ENCODE measurements at places on chromosomes 3 and 15. TPM values are rescaled to one million over a fixed set of nuclear protein-coding genes. Genes with fewer than 3 reads are reported as not detected.

Gene AKAP13
- total RNA-seq: 178 TPM

DNA sequence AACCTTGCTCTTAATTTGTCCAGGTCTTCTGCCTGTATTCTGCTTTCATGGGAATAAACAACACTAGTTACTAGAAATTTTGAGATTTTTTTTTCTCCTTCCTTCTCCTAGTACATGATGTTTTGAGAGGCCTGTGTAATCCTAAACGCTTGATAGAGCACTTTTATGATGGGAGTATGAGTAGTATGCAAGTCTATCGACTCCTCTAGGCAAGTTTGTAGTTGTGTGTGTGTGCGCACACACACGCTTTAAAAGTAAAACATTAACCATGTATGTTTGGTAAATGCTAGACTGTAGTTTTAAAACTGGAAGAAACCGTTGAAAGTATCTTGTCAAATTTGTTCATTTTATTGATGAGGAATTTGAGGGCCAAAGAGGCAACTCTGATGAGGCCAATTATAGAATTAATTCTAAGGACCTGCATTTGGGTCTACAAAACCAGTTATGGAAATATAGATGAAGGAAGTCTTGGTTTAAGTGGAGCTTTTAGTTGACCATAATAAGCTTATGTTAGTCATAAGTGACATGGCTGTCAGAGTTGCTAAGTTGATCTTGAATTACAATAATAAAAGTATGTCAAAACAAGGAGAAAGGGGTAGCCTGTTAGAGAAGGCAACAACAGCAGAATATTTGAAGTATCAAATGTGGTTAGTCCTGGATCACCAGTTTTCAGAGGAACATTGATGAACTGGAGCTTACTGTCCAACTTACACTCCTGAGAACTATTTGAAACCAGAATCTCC is 47.1 kb downstream of the AKAP13 start:
- DNase-seq: no peak
- H3K27me3 ChIP-seq: no peaks in the 10 kb centered on the region

- peak overlapping the region; percentile 77 for H3K4me3 ChIP-seq
- H3K27me3 ChIP-seq: no peaks in the 10 kb centered on the region
- H3K27ac ChIP-seq: peak overlapping the region; percentile 68
Observed at GRCh38 chr3:32106929-32107362, 526 bp downstream of the GPD1L start.

GRCh38 chr3:129732200-129732876 is 125.9 kb upstream of the PLXND1 start:
- H3K4me1 ChIP-seq: no peaks in the 10 kb centered on the region
- H3K36me3 ChIP-seq: no peaks in the 10 kb centered on the region
- no peak for DNase-seq

Gene SEMA5B
- 0.51 TPM for total RNA-seq

DNA sequence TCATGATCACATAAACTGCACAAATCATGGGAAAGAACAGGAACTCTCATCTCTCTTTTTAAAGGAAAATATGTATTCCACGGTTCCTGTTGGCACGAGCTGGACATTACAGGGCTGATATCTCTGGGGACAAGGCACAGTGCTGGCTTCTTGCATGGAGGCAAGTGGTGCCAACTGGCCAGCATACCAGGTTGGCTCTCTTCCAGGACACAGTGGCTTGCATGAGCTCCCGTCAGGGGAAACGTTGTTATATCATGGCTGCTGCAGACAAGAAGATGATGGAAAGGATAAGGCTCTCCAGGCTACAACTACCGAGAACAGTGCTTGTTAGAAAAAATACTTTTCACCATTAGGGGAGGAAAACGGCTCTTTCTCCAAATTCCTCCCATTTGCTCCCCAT is 283.9 kb downstream of the RORA start:
- H3K4me1 ChIP-seq: no peaks in the 10 kb centered on the region
- H3K27me3 ChIP-seq: no peaks in the 10 kb centered on the region
- H3K36me3 ChIP-seq: no peaks in the 10 kb centered on the region
- no peak overlapping the region for H3K27ac ChIP-seq
- H3K4me3 ChIP-seq: no peak overlapping the region
- DNase-seq: no peak

GRCh38 chr3:168545591-168545990 is 449.9 kb upstream of the GOLIM4 start:
- H3K36me3 ChIP-seq: no peaks in the 10 kb centered on the region
- no peak overlapping the region for H3K27ac ChIP-seq
- no peaks in the 10 kb centered on the region for H3K4me1 ChIP-seq
- H3K27me3 ChIP-seq: no peaks in the 10 kb centered on the region

DNA sequence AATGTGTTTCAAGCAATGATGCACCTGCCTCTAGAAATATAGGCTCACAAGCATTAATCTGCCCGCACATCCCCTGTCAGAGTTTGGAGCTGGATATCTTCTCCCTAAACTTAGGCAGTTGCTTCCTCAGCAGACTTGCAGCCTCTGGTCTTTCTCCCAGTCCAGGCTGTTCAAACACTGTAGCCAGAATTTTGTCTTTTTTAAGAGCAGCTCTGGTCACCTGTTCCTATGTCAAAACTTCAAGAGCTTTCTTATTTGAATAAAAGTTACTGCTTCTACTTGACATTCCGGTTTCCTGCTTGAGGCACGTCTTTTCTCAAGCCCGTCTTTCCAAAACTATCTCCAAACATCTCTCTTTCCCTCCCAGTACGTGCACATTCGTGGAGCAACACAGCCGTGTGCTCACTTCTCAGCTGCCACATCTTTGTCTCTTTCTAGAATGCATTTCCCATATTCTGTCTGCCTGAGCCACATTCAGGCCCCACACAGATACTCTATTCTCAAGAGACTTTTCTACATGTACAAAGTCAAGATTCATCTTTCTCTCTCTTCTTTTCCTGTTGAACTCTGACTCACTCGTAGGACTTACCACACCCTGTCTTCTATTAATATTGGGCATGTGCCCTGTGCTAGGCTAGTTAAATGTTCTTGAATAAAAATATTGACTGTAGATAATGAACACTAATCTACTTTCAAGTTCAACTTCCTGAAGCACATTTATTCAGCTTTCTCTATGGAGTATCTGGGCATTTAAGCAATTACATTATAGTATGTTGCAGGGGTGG is 307.7 kb upstream of the SOX2 start:
- no peak overlapping the region for H3K4me3 ChIP-seq
- no peaks in the 10 kb centered on the region for H3K4me1 ChIP-seq
- H3K27me3 ChIP-seq: no peaks in the 10 kb centered on the region
- no peak for DNase-seq
- no peaks in the 10 kb centered on the region for H3K36me3 ChIP-seq

DNA sequence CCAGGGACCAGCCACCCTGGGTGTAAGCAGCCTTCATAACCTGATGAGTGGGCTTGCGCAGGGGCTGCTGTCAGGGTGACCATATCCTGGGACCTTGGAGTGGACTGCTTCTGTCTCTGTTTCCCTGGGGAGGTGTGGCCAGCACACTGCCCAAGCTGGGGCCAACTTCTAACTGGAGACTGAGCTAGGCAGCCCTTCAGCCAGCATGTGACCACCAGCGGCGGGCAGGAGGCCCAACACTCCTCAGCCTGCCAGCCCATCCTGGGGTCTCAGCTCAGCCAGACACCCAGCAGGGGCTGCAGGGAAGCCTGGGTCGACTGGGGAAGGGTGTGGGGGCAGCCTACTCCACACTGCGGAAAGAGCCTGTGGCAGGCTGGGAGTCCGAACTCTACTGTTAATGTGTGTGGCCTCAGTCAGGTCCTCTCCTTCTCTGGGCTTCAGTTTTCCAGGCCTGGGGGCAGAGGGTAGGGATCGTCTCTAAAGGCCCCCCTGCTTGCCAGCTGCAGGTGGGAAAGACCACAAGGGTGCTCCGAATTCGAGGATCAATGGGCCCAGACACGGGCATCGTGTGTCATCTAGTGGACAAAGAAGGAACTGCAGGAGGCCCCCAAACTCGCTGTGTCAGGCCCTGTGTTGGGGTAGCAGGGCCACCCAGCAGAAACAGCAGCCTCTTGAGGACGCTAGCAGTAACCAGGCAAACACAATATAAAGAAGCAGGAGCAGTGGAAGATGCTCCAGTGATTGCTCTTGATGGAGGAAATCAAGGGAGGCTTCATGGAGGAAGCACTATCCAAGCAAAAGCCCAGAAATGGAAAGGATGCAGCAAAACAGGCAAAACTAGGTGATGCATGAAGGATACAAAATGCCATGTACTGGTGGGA is 2.0 kb upstream of the SEMA3G start:
- DNase-seq: peak; percentile 76
- H3K4me1 ChIP-seq: no peaks in the 10 kb centered on the region
- no peaks in the 10 kb centered on the region for H3K27me3 ChIP-seq
- H3K27ac ChIP-seq: no peak overlapping the region

Gene APBA2
- total RNA-seq: 7.7 TPM

Gene A4GNT
- not detected for total RNA-seq

Gene UQCC5
- 11.7 TPM for total RNA-seq

- H3K4me1 ChIP-seq: no peaks in the 10 kb centered on the region
- no peak overlapping the region for H3K27ac ChIP-seq
- no peak for DNase-seq
Observed at GRCh38 chr3:179528772-179529171, 34.0 kb upstream of the ACTL6A start.

GRCh38 chr3:65988411-65989180 is 50.1 kb downstream of the MAGI1 start:
- no peak for DNase-seq
- no peak overlapping the region for H3K4me3 ChIP-seq
- no peak overlapping the region for H3K27ac ChIP-seq

- H3K4me3 ChIP-seq: no peak overlapping the region
- H3K27me3 ChIP-seq: no peaks in the 10 kb centered on the region
- no peaks in the 10 kb centered on the region for H3K36me3 ChIP-seq
- DNase-seq: no peak
- no peak overlapping the region for H3K27ac ChIP-seq
Observed at GRCh38 chr3:172129850-172130716, 90.7 kb downstream of the FNDC3B start.

Gene GOLGA8T
- not detected for total RNA-seq

DNA sequence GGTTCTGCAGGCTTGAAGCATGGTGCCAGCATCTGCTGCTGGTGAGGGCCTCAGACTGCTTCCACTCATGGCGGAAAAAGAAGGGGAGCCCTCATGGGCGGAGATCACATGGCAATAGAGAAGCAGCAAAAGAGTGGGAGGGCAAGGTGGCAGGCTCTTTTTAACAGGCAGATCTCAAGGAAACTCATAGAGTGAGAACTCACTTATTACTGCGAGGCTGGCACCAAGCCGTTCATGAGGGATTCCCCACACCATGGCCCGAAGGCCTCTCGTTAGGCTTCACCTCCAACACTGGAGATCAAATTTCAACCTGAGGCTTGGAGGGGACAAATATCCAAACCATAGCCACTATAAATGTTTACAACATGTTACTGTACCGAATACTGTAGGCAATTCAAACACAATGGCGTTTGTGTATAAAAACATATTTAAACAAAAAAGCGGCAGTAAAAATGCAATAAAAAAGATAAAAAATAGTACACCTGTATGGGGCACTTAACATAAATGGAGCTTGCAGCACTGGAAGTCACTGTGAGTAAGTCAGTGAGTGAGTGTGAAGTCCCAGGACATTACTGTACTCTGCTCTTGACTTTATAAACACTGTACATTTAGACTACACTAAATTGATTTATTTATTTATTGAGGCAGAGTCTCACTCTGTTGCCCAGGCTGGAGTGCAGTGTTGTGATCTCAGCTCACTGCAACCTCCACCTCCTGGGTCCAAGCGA is 18.8 kb upstream of the MOBP start:
- H3K27ac ChIP-seq: no peak overlapping the region
- no peaks in the 10 kb centered on the region for H3K36me3 ChIP-seq
- no peak overlapping the region for H3K4me3 ChIP-seq
- no peaks in the 10 kb centered on the region for H3K27me3 ChIP-seq

Gene DNAH1
- 48.2 TPM for total RNA-seq

- no peaks in the 10 kb centered on the region for H3K27me3 ChIP-seq
- no peak for DNase-seq
- no peaks in the 10 kb centered on the region for H3K36me3 ChIP-seq
Observed at GRCh38 chr15:91936182-91936775, 82.8 kb downstream of the SLCO3A1 start.

DNA sequence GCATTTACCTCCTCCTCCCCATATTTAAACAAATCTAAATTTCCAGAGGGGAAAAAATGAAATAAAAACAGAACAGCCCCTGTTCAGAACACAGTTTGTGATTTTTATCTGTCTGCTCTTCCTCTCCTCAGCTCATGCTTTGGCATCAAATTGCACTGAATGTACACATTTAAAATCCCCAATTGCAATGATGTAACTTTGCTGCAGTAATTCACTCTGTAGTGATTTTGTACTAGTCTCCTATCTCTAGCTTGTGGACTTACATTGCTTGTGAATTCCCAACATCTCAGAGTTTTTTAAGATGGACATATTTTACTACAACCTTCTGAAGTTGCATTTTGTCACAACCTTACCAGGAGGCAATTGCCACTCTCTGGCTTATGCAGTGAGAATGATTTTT is 81.6 kb upstream of the ROBO2 start:
- no peaks in the 10 kb centered on the region for H3K4me1 ChIP-seq
- H3K4me3 ChIP-seq: no peak overlapping the region
- no peak overlapping the region for H3K27ac ChIP-seq

- no peaks in the 10 kb centered on the region for H3K27me3 ChIP-seq
- H3K4me1 ChIP-seq: no peaks in the 10 kb centered on the region
- DNase-seq: no peak
- H3K4me3 ChIP-seq: no peak overlapping the region
- no peak overlapping the region for H3K27ac ChIP-seq
Observed at GRCh38 chr3:126971891-126972351, 11.0 kb upstream of the PLXNA1 start.

DNA sequence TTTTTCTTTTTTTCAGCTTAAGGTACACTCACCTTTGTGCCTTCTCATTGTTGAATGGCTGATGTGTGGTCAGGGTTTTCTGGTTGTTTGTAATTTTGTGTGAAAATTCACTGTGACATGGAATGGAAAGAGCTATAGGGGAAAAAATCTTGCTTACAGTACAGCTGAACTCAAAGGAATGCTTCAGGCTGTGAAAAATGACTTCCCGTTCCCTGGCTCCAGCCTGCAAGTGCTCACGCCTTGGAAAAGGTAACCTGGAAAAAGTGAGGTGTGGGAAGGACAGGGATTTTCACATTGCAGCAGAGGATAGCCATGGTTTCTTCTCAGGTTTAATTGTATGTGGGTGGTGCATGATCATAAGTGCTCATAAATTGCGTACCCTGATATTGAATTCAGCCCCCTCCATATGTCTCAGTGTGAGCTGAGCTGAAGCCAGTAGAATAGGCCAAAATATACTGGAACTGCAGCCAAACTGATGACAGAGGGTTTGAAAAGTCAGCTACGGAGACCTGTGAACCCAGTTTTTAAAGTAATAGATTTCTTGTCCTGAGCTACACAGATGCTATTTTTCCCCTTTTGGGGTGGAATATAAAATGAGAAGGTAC is 228.7 kb upstream of the RASGRP1 start:
- DNase-seq: no peak
- H3K4me1 ChIP-seq: no peaks in the 10 kb centered on the region
- no peak overlapping the region for H3K27ac ChIP-seq
- no peaks in the 10 kb centered on the region for H3K27me3 ChIP-seq
- H3K36me3 ChIP-seq: no peaks in the 10 kb centered on the region

DNA sequence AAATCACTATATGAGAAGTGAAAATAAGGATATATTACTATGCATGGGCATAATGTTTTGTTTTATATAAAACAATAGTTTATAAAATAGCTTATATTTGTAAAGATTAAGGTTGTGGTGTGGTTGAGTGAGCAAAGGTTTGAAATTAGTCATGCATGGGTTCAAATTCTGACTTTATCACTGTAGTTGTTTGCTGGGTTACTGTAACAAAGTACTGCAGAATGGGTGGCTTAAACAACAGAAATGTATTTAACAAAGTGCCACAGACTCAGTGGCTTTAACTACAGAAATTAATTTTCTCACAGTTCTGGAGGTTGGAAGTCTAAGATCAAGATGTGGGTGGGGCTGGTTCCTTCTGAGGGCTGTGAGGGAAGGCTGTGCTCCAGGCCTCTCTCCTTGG is 184.8 kb upstream of the THRB start:
- H3K27ac ChIP-seq: no peak overlapping the region
- DNase-seq: no peak
- H3K4me1 ChIP-seq: no peaks in the 10 kb centered on the region
- H3K4me3 ChIP-seq: no peak overlapping the region

Gene KLHL24
- total RNA-seq: 146 TPM

Measured in naive thymus-derived CD4-positive, alpha-beta T cell (primary cell).